ENCODE measurements at places on chromosomes 1 and 21.

DNA sequence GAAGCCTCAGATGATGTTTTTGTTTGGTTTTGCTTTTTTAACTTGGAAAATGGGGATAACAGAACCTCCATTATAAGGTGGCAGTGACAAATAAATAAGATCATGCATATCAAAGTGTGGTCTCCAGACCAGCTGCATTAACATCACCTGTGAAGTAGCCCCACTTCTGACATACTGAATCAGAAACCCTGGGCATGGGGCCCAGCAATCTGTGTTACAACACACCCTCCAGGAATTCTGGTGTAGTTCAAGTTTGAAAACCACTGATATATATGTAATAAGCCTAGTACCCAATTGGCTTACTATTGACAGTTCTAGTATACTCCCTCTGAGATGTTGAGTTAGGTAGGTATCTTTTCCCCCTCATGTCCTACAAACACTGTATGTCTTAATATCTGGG, 24.1 kb upstream of the RNF19B start:
- no peak for DNase-seq

DNA sequence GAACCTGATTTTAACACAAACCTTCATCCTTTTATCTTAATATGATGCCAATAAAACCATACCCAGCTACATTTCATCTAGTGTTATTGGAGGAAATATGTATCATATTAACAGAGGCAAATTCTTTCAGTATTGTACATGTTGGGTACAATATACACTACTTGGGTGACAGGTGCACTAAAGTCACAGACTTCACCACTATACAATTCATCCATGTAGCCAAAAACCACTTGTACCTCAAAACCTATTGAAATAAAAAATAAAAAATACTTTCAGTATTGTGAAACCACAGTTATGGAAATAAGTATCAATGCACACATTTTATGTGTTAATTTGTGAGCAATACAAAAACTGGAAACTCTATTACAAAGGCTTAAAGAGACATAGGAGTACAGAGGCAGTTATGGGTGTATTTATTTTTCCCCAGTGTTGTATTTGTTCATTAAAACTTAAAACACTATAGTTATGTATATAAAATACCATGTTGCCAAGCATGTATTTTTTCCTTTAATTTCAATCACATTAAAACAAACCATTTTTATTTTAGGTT, 25.1 kb upstream of the GPR88 start:
- no peak for DNase-seq

GRCh38 chr1:24020025-24020424, 39.9 kb upstream of the SRSF10 start:
- no peak for DNase-seq

GRCh38 chr1:3618881-3619671, 5.7 kb upstream of the TPRG1L start:
- DNase-seq: peak; percentile 53
